ENCODE measurements at places on chromosomes 12 and 14.
A peak's percentile ranks its signal among the peaks of the same experiment; 100 is the strongest.

DNA sequence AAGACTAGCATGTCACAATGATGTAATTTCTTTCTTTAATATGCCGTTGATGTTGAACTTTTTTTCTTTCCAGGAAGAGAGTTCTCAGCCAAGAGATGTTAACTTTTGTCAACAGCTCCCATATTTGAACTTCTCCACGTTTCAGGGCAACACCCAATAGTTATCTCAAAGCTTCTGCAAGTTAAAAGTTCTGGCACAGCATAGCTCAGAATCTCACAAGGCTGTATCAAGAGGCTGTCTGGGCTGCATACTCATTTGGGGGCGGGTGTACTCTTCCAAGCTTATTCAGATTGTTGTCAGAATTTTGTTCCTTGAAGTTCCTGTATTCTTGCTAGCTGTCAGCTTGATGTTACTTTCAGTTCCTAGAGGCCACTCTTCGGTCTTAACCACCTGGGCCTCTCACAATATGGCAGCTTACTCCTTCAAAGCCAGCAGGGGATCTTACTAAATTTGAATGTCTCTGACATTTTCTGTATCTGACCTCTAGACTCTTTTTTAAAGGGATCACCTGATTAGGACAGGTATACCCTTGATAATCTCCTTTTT is 38.9 kb downstream of the KCNC2 start:
- DNase-seq = no peak

DNA sequence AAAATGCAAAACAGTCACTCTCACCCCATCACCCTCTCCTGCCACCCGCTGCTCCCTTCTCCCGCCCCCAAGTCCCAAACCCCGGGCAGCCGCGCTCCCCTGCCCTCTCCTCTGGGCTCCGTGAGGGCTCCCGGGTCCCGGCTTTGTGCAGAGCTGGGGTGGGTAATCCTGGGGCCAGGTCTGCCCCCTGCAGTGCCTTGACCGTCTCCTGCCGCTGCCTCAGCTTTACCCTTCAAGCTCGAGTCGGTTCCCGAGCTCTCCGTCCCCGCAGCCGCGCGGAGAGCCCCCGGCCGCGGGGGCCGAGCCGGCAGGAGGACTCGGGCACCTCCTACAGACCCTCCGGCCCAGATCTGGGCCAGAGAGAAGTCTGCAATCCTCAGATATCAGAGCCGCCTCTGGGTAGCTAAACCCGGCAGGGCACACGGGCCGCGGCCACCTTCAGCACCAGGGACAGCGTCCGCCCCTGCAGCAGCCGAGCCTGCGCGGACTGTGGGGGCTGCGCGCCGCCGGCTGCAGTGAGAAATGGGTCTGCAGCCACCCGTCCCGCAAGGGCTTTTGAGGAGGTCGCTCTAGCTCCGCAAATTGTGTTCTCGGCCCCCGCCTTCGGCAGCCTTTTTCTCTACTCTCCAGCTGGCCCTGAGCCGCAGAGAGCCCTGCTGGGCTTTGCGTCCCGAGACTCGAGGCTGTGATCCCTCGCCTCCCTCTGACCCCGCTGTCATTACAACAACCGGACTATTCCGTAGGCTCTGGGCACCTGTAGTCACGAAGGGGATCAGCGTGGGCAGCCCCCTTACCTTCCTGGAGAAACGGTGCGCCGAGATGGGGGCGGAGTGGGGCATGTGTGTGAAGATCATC is 1.2 kb downstream of the PRMT8 start:
- DNase-seq = peak; percentile 51

DNA sequence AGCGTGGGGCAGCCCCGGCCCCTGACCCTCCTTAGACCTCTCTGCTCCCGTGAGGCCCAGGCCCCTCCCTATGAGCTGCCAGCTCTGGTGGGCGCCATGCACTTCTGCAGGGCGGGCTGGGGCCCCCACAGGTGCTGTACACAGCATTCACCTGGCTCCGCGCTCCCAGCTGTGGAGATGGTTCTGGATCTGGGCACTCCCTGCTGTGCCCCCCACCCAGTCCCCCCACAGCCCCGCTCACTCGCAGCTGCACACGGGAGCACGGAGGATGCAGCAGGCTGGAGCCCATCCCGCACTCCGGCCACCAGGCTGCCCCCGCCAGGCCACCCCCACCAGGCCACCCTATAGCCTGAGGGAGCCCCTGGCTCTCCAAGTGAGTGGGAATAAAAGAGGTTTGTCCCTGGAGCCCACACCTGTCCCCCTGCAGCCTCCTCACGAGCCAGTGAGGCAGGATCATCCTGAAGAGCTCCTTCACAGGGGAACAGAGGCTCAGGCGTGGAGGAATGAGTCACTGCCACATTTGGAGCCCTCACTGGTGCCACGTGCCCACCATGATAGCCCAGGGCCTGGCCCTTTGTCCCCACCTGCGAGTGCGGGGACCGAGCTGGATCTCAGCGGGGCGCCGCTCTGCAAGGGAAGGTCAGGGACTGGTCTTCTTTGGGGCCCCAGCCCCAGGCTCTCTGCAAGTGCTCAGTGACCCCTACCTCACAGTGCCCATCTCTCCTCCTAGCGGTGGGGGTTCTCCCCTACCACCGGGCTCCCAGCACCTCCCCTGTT is 1.9 kb downstream of the ADSS1 start:
- no peak for DNase-seq

GRCh38 chr12:50302686-50303085 is 19.4 kb upstream of the LIMA1 start:
- no peak for DNase-seq

DNA sequence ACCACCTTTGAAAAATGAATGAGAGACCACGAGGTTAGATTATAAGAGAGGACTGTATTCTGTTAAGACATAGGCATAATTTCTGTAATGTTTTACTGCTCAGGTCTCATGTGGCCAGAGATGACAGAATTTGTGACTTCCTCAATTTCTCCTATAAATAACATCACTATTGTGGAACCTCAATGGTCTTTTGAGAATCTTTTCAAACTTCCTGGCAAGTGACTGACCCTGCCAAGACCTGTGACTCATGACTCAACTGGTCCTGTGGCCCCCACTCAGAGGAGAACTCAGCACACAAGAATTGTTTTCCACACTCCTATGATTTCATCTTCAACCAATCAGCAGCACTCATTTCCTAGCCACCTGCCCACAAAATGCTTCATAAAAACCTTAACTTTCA is 508.2 kb upstream of the ATP2B1 start:
- DNase-seq = peak; percentile 29

DNA sequence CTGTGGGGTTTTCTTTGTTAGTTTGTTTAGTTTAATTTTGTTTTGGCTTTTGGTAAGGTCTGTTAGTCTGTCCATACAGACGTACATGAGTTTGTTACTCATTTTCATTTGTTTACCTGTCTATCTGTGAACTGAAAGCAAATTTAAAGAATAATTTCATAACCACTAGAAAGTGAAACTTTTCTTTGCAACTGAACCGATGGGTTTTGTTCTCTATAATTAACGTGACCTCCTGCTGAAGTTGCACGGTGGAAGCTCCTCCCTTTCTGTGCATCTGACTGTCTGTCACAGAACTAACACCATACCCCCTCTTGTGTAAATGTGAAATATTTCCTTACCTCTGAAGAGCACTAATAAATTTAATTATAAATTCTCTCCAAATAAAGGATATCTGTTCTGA is 595.5 kb downstream of the GALC start:
- DNase-seq = no peak

- DNase-seq = peak; percentile 32
Measured at GRCh38 chr12:50282721-50283228, 545 bp downstream of the LIMA1 start.

DNA sequence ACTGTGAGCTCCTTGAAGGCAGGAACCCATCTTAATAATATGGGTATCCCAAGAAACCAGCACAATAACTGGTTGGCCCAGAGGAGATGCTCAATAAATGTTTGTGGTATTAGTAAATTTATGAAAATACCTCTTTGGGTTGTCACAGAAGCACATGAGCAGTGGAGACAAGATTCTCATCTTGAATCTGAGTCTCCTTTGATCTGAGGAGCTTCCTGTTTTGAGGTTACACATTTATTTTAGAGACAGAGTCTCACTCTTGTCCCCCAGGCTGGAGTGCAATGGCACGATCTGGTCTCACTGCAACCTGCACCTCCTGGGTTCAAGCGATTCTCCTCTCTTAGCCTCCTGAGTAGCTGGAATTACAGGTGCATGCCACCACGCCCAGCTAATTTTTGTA is 247.4 kb downstream of the NRXN3 start:
- DNase-seq = no peak

- DNase-seq = no peak
Measured at GRCh38 chr14:90753456-90754005, 62.7 kb downstream of the TTC7B start.

DNA sequence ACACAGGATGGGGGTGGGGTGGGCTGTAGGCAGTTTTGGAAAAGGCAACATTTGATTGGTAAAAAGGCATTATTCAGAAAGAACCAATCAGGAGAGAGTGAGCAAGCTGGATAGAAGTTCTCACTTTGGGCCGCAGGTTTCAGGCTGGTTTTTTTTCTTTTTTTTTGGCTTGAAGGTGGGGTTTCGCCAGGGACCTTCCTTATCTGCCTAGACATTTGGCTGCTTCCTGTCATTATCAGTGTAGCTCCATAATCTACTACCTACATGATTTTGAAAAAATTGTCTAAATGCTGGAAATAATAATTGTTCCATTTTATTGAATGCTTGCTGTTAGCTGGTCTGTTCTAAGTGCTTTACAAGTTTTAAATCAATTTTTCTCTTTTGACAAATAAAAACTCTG is 649.0 kb downstream of the TMTC2 start:
- DNase-seq = no peak

- no peak for DNase-seq
Measured at GRCh38 chr14:77005559-77005958, 22.9 kb downstream of the IRF2BPL start.

DNA sequence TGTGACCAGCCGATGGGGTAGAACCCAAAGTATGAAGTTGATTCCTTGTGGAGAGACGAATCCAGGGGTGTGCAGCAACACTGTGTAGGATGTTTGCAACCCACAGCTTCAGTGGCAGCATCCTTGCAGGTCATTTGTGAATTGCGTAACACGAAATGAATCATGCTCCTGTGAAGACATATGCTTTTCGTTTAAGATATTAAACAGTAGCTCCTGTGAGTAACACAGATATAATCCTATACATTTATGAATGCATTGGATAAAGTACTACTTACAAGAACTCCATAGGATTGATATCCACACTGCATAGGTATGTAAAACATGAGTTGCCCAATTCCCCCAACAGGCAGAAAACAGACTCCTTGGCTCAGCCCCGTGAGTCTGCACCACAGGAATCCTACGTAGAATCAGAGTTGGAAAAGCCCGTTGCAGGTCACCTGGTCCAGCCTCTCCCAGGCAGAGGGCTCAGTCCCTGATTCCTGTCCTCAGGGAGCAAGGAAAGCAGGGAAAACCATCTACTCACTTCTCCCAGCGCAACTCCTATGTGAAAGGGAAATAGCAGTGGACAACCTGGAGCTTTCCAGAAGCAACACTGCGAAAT is 75.8 kb downstream of the GPATCH2L start:
- no peak for DNase-seq

DNA sequence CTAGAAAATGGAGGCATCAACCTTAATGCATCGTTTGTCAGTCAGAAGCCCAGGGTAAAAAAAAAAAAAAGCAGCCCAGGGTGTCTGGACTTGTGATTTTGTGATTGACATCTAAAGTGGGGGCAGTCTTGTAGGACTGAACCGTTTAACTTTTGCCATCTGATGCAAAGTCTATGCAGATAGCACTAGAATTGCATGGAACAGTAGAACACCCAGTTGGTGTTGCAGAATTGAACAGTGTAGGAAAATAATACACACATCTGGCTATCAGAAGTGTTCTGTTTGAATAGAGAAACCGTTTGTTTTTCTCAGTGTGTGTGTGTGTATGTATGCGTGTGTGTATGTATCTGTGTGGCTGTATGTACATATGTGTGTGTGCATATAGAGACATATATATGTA is 45.0 kb downstream of the SLCO1A2 start:
- DNase-seq = no peak

- no peak for DNase-seq
Measured at GRCh38 chr14:34701808-34702207, 12.6 kb downstream of the CFL2 start.

GRCh38 chr14:89428173-89428523 is 11.1 kb upstream of the FOXN3 start:
- no peak for DNase-seq

GRCh38 chr12:82996168-82996812 is 309.6 kb downstream of the TMTC2 start:
- DNase-seq = no peak

DNA sequence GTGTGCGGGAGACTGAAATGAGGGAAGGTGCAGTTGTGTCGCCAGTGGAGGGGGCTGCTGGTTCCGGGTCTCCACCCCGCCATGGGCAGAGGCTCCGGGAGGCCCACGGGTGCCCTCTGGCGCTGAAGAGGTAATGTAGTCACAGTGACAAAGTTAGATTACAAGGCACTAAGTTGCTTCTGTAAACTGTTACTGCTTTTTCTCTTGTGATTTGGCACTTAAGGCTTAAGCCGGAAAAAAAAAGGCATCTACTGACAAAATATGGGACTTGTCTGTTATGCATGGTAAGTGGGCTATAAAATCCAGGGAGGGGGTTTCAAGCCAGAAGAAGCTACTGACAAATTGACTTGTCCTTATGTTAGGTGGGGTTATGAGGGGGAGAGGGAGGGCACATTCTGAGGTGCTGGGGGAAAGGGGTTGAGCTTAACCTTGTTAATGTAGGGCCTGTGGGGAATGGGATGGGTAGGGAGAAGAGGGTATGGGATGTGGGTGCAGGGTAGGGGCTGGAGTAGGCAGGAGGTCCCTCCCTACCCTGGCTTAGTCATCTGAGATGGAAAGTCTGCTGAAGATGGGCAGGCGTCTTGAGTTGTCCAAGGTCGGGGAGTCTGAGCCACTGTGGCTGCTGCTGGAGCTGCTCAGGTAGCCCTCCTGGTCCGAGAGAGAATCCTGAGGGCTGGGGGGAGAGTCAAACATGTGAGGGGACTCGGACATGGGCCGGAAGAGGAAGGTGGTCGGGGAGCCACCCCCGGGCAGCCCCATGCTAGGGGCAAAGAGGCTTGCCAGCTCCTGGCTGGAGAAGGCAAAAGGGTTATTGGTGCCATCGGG is 3.7 kb downstream of the ZFP36L1 start:
- peak; percentile 79 for DNase-seq

DNA sequence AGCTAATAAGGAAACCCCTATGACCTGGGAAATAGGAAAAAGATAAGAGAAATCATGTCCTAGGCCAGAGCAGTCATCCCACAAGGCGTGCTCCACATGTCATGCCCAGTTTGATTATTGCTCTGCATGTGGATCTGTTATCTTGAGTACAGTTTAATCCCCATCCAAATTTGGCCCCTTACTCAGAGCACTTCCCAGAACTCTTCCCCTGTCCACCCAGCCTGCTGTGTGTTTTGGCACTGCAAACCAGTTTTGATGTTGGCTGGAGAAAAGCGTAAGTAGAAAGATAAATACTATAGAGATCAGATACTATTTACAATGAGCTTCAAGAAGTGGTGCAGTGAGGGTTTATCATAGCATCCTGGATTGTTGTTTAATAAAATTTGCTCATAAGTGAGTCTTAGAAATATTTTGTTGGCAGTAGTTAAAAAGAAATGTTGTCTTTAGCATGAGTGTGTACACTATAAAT is 83.8 kb downstream of the PTPRB start:
- DNase-seq = no peak

GRCh38 chr14:36771028-36771640 is 109.5 kb downstream of the PAX9 start:
- DNase-seq = no peak

GRCh38 chr12:89507015-89507824 is 17.4 kb downstream of the GALNT4 start:
- DNase-seq = no peak

- no peak for DNase-seq
Measured at GRCh38 chr12:105580821-105581352, 250.4 kb downstream of the C12orf75 start.

GRCh38 chr12:39081910-39082309 is 176.5 kb upstream of the CPNE8 start:
- DNase-seq = no peak

- DNase-seq = no peak
Measured at GRCh38 chr14:70268760-70269159, 80.0 kb upstream of the SLC8A3 start.

Measured in astrocyte of the spinal cord (primary cell).